Stomach (tissue), 19 donors: ENCODE measurements at places on chromosomes 12 and 14.

DNA sequence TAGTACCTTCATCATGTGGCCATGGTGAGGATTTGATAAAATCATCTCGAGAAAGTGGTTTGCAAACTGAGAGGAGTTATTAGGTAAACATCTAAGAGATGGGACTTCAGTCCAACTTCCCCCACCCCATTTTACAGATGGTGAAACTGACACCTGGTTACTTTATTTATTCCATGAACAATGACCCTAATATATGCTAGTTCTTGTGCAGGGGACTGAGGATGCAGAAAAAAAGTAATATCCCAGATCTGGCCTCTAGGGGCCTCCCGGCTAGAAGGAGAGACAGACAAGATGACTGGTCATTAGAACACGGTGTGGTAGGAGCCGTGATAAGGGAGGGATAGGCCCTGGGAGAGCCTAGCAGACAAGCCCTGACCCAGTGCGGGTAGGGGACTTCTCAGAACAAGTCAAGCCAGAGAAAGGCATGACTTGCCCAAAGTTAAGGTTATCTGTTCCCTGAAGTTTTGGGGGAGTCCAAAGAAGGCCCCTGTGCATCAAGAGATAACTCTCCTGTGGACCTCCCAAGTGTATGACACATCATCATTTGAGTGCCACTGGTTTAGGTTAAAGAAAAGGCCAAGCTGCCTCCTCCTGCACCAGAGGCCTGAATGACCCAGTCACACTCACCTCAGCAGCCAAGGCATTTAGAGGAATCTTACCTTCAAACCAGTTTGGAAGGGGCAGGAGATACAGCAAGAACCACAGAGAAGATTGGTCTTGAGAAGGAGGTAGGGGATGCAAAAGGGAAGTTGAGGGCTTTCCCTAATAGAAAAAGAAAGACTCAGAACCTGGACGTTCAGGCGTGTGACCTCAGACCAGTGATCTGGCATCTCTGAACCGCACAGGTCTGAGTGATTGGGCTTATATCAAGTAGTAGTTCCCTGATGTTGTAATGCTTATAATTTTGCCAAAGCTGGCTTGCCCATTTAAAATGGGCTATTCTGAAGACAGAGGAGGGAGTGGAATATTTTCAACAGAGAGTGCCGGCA is 1.6 kb downstream of the CMKLR1 start:
- peak; percentile 26 for DNase-seq

DNA sequence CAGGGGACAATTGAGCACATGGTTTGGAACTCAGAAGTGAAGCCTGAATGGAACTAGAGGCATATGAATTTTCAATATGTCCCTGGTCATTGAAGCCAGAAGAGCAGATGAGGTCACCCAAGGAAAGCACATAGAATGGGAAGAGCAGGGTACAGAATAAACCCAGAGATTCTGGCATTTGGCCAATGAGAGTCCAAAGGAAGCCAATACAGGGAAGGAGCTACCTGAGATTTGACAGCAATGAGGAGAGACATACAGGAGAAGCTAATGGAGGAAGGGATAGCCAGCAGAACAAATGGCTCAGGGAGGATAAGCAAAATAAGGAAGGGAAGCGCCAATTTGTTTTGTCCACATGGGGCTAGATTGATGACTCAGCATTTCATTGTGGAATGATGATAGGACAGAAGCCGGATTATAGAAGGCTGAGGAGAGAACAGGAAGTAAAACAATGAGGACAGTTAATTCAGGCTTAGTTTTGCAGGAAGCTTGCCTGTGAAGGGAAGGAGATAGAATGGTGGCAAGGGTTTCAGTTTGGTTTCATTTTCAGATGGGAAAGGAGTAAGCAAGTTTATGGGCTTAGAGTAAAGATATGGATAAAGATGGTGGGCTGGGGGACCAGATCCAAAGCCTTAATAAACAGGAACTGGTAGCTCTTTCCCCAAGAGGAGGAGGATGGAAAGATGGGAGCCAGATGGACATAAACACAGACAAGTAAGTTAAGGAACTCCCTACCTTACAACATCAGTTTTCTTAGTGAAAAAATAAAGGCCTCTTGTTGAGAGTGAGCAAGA is 3.2 kb upstream of the SPTSSA start:
- DNase-seq: peak; percentile 32

DNA sequence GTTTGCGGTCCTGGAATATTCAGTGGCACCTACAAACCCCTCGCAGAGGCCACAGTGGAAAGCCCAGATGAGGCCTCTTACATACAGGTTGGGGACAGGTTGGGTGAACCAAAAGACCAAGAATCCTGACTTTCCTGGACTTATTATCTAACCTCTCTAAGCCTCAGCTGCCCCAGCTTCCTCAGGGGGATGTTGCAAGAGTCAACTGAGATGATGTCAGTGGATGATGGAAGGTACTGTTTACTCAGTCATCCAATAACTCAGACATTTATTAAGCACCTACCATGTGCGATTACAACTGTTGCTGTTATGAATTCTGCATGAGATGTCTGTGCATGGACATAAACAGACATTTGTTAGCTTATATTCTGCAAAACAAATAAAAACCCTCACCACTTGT is 72.8 kb downstream of the RFX4 start:
- no peak for DNase-seq

GRCh38 chr14:91369628-91370445 is 47.8 kb downstream of the CCDC88C start:
- DNase-seq: no peak

DNA sequence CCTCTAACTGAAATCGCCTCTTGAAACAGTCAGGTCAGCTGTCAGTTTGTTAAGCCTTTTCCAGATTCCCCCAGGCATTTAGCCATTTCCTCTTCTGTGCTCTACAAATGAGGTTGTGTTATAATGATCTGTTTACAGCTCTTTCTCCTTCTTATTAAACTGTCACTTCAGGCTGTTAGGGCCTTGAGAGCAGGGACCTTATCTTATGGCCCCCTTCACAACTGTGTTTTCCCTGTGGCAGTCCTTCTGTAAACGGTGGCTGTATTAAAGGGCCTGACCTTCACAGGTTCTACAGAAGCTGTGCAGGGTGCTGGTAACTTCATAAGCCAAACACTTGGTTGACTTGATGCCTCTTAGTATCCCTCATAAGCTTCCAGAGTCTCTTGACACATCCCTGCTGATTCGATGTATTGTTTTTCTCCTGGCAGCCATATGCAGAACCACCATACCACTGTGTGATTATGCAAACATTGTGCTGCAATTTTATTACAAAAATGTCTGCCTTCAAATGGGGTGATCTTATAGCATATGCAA is 104.7 kb downstream of the PLEKHA5 start:
- peak; percentile 36 for DNase-seq

DNA sequence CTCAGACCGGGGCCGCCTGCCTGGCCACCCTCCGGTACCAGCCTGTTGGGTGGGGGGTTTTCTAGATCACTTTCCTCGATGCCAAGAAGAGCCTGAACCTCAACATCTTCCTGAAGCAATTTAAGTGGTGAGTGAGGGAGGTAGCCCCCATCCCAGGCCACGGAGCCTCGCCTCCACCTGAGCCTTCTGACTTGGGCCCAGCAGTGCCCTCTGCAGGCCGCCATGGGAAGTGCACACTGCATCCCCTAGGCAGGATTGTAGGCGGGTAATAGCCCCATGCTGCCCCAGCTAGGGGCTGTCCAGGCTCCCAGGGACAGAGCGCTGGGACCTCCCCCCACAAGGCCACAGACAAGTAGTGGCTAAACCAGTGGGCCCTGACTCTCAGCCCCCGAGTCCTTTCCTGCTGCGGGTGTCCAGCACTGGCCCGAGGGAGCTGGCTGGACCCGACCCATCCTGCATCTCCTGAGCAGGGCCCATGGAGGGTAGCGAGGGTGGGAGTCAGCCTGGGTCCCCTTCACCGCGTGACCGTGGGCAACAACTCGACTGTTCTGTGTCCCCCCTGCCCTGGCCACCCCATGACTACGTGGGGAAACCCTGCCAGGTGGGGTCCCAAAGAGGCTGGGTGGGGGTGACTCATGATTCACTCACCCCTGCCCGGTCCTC is 15.3 kb upstream of the ADSS1 start:
- peak; percentile 89 for DNase-seq

- DNase-seq: no peak
These were observed 157.6 kb upstream of the TMCC3 start for GRCh38 chr12:94807951-94808350.
